ENCODE measurements at places on chromosomes 16 and 17.

GRCh38 chr17:48738803-48739526, 10.4 kb upstream of the HOXB13 start:
- DNase-seq = no peak

DNA sequence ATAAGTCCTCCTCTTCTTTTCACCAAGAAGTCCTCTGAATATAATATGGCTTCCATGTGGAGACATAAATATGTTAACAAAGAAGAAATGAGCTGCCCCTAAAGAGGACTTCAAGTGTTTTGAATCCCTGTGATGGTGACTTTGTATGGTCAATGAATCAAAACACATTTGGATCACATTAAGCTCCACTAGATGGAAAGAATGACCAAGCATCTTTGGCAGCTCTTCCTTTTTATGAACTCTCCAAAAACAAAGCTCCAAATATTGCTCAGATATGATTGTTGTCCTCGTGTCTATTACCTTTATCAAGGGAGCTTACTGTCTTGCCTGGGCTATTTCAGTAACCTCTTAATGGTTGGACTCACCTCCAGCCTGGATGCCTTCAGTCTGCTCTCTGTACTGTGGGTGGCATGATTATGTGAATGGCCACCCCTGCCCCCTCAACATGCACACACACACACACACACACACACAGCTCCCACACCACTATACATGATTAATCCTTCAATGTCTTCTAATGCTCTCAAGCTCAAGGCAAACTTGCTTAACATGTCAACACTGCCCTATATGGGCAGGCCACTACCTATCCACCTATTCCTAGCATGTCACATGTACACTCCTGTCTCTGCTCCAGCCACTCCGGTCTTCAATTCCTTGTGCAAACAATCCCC, 346.6 kb upstream of the SALL1 start:
- no peak for DNase-seq

- no peak for DNase-seq
Measured at GRCh38 chr16:15694499-15694898, 44.5 kb downstream of the NDE1 start.

DNA sequence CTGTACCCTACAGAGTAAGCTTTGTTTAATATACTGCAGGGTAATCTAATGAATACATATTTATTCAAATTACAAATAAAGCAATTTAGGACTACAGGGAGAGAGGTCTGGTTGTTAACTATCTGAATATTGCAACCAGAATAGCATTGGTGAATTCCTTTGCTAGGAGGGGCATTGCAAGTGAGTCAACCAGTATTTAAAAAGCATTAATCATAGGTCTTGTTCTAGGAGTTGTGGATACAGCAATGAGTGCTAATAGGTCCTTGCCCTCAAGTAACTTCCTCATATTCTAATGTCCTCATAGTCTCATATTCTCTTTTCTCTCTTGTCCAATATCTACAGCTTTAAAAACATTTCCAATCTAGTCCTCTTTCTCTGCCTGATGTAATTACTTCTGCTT, 531.4 kb downstream of the CDH11 start:
- DNase-seq = no peak

- DNase-seq = no peak
Measured at GRCh38 chr17:327296-327695, 25.3 kb downstream of the RPH3AL start.

DNA sequence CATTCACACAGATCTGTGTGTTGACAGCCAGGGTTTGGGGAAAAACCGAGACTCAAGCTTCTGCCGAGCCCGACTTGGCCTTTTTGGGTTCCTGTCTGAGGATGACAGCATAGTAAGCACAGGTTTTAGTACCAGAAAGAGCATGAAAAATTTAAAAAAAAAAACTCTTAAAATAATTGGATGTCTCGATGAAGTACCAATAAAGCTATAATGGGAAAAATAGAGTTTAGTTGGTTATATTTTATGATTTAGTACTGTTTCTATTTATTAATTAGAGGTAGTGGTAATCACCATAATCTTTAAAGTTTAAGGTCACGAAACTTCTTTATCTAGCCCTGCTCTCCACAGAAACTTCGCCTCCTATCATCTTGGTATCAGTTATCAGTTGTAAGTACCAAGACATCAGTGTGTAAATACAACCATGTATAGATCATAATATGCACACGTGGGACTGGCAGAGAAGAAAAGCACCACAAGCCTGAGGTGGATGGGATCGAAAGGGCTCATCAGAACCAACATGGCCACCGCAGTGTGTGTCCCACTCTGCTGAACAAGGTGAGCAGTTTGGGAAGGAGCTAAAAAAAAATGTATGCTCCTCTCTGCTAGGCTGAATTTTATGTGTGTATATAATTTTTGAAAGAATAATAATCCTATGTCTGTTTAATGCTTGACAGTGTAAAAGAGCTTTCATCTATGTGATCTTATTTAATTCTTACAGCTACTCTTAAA, 14.4 kb upstream of the EEF2K start:
- no peak for DNase-seq

DNA sequence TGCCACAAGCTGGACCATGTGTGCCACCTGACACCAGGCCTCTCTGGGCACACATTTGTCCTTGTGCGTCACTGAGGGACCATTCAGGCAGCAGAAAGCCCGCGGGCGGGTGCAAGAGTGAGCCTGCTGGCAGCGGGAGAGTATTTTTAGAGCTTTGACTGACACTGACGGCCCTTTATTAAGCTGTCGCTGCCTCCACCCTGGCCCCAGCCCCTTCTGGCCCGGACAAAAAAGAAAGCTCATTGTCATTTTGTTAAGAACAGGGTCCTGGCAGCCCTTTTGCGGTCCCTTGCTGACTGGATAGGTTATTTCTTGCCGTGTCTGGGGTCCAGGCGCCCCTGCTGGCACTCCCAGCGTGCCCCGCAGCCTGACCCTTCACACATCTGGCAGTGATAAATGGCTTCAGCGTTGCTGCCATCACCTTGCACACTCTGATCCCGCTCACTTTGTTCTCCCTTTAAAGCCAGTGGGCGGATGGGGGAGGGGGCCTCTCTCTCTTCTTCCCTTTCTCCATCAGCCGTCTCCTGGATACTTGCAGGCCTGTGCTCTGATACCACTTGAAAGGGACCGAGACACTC, 78.4 kb upstream of the NKD1 start:
- DNase-seq = no peak

DNA sequence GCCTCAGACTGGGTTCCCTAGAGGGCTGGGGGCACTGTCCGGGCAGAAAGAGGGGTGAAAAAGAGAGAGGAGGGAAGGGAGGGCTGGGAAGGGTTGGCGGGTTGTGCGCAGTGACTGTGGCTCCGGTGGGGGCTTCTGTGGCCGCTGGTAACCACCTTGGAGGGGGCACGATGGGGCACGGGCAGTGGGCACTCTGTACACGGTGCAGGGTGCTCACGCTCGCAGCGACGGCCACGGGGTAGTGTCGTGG, 588 bp downstream of the PLLP start:
- no peak for DNase-seq

DNA sequence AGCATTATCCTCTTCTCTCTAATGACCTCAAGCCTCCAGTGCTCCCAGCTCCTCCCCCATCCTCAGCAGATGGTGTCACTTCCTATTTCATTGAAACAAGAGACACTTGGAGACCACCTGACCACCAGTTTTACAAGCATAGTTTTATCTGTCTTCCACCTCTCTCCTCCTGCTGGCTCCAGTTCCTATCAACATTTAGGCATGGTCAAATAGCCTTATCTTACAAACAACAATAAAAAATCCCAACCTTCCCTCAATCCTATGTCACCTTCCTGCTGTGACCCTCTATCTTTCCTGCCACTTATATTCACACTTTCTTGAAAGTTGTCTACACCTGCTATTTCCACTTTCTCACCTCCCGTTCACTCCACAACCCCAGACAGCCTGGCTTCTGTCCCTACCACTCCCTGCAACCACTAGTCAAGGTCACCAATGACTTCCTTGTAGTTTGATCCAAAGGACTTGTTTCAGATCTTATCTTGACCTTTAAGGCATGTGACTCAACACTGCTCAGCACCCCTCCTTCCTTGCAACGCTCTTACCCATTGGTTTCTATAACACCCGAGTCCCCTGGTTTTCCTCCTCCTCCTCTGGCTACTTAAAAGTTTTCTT, 4.3 kb upstream of the NTN1 start:
- DNase-seq = no peak

GRCh38 chr16:28917095-28917494, 7.9 kb downstream of the RABEP2 start:
- no peak for DNase-seq

DNA sequence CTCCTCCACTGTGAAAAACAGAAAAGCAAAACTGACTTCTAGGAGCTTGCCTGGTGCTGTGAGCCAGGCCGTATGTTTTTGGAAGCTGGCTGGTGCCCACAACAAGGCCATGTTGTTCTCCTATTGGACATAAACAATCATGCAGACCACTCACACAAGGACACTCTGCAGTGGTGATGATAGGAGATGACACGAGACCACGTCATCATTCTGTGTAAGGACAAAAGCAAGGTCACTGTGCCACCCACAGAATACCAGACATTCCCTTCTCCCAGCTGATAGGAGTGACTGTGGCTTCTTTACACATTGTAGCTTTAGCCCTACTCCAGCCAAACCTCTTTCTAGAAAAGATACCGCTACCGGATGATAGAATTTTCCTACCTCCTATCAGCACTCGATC, 47.7 kb upstream of the LCMT1 start:
- no peak for DNase-seq

DNA sequence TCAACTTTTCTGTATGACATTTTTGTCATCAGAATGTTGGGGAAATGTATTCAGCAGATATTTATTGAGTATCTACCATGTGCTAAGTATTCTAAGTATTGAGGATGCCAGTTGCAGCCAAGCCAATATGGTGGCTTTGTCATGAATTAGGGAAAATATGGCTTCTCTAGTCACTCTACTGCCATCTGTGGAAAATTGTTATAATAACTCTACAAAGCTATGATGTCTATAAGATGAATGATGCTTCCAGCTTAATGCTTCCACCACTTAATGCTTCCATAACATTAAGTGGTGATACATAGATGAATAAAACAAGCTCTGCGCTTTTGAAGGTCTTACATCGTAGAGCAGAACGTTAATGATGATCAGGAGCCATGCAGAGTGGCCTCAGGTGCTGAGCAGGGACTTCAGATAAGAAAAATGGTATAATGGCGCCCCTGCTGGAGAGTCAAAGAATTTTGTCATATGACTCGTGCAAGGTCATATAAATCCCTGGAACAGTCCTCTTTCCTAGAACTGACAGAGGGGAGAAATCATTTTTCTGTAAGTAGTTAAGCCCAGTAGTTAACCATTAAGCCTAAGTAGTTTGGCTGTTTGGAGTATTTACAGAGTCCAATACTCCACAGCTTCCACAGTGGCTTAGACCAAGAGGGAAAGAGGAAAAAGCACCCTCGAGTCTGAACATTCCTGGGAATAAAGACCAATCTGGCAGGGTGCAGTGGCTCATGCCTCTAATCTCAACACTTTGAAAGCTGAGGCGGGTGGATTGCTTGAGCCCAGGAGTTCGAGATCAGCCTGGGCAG, 2.7 kb upstream of the TMIGD1 start:
- DNase-seq = peak; percentile 63

DNA sequence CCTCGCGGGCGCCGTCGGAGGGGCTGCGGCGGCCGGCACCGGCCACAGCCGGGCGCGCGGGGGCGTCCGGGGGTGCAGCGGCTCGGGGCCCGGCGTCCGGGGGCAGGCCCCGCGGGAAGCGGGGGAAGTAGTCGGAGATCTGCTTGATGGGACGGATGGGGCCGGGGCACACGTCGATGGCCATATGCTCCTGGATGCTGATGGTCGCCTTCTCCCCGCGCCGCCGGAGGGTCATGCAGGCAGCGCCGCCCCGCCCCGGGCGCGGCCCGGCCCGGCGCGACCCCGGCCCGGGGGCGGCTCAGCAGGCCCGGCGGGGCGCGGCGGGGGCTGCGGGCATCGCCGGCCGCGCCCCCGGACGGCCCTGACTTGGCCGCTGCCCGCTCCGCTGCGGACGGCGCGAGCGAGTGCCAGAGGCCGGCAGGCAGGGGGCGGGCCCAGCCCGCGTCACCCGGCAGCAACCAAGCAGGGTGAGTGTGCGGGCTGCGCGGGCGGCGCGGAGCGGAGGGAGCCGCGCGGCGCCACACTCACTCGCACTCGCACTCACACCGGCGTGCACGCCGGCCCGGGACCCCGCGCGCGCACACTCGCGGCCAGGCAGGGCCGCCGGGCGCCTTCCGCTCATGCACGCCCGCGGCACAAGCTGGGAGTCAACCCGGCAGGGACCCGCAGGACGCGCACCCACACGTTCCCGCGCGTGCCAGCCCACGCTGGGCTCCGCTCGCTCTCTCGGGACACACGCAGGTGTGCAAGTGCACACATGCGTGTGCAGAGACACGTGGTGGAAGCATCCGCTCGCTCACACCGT, at the start of gene DOC2B:
TSS of gene DOC2B (minus strand) at position 406 of the 805 bp plus-strand sequence. CDS start at position 235, 171 bp downstream.
- DNase-seq = no peak

DNA sequence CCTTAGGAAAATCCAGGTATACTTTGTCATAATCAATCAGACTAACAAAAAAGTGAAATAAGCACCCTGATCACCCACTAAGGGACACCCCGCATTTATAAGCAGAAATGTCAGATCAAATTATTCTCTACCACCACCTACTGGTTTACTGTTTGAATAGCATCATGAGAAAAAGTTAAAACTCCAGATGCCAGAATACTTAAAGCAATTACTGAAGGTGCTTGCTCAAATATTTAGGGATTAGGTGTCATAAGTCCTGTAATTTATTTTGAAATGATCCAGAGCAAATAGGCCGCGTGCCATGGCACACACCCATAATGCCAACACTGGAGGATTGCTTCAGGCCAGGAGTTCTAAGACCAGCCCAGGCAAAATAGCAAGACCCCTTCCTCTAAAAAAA, 2.3 kb downstream of the TOP2A start:
- no peak for DNase-seq

DNA sequence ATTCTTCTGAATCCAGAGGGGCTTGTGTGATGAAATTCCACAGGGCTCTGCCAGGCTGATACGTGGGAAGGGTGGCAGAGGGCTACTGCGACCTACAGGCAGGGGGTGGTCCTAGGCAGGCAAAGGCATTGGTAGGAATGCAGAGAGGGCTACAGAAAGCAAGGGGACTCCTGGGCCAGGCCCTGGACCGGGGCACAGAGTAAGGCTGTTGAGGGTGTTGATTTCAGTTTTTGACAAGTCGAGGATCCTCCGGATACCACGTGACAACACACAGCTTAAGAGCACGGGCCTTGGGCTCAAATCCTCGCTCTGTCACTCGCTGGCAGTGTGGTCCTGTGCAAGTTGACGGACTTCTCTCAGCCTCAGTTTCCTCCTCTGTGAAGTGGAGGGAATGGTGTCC, 19.1 kb upstream of the DOC2B start:
- DNase-seq = no peak

DNA sequence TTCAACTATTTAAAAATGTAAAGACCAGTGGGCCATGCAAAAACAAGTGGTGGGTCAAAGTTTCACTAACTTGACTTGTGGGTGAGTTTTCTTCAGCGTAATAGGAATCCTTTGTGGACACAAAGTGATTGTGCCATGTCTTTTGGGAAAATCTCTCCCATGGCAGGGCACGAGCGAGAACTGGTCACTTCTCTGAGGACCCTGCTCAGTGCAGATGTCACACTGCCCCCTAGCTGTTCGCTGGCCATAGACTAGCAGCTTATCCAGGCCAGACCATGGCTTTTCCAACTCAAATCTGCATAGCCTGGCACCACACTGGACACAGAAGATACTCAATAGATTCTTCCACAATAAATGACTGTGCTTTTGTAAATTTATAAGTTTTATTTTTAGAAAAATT, 306.0 kb upstream of the CCL2 start:
- no peak for DNase-seq
